ENCODE measurements at places on chromosomes 7 and 10.

- no peak for DNase-seq
These were observed 112.8 kb downstream of the CYTH3 start for GRCh38 chr7:6159524-6160031.

GRCh38 chr7:106065575-106066500 lies 46.3 kb downstream of the SYPL1 start:
- no peak for DNase-seq

DNA sequence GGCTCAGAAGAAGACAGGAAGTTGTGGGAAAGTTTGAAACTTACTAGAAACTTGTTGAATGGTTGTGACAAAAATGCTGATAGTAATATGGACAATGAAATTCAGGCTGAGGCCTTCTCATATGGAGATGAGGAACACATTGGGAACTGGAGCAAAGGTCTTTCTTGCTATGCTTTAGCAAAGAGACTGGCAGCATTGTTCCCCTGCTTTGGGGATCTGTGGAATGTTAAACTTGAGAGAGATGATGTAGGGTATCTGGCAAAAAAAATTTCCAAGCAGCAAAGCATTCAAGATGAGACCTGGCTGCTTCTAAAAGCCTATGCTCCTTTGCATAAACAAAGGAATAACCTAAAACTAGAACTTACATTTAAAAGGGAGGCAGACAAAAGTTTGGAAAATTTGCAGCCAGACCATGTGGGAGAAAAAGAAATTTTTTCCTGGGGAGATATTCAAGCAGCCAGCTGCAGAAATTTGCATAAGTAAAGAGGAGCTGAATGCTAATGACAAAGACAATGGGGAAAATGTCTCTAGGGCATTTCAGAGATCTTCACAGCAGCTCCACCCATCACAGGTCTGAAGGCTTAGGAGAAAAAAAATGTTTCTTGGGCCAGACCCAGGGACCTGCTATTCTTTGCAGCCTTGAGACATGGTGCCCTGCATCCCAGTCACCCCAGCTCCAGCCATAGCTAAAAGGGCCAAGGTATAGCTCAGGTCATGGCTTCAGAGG lies 16.5 kb upstream of the KCND2 start:
- no peak for DNase-seq

DNA sequence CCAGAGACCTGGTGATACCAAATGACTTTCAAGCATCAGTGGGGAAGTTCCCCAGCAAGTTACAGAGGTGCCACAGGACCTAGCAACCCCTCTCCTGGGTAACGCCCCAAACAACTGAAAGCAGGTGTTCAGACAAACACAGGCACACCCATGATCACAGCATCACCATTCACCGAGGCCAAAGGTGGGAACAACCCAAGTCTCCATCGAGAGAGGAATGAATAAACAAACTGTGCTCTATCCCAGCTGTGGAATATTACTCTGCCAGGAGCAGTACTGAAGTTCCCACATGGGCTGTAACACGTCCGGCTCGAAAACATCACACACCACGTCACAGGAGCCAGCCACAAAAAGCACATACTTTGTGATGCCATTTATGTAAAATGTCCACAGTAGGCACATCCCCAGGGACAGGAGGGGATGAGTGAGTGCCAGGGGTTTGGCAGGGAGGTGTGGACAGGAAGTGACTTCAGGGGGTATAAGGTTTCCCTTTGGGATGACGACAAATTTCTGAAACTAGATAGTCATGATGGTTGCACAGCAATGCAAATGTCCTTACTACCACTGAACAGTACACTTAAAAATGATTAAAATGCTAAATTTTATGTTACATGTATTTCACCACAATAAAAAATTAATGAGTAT lies 222.8 kb downstream of the TNS3 start:
- no peak for DNase-seq

DNA sequence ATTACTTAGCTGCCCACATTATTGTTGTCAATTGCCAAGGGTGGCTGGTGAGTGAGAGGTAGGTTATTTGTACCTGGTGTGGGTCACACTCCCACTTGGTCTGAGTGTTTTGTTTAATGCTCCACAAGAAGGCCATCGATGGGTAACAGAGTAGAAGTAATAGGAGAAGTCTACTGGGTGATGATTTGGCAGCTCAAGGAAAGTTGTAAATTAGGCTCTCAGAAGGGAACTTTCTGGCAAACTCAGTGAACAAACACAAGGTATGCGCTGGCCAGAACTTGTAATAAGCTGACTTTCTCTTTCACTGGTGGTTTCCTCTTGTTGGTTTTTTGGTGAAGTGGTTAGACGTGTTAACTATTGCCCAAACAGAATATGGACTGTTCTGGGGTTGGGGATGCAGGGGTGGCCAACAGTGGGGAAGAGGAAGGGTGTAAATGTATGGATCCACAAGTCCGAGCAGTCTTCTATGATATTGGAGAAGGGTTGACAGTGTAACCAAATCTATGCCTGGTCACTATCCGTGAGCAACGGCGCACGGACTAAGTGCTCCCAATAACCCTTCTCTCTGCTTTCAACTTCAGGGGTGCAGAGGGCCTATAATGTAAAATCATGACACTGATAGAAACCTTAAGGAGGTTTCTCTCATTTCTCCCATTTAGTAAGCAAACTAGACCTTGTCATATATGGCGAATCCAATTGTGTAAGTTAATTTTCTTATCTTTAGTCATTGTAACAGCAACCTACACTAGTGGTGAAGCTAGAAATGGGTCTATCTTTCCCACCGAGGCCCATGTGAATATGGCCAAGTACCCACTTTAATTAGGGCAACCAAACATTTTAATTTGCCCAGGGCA lies 212.8 kb downstream of the PTEN start:
- no peak for DNase-seq

- no peak for DNase-seq
These were observed 3.4 kb downstream of the GPR85 start for GRCh38 chr7:113083132-113083815.

- DNase-seq, result no peak
These were observed 58.0 kb downstream of the CHST3 start for GRCh38 chr10:72022228-72022627.

GRCh38 chr7:116777651-116778281 lies 84.6 kb upstream of the CAPZA2 start:
- DNase-seq, result no peak

GRCh38 chr10:51808187-51808586 lies 108.8 kb upstream of the CSTF2T start:
- DNase-seq, result no peak

DNA sequence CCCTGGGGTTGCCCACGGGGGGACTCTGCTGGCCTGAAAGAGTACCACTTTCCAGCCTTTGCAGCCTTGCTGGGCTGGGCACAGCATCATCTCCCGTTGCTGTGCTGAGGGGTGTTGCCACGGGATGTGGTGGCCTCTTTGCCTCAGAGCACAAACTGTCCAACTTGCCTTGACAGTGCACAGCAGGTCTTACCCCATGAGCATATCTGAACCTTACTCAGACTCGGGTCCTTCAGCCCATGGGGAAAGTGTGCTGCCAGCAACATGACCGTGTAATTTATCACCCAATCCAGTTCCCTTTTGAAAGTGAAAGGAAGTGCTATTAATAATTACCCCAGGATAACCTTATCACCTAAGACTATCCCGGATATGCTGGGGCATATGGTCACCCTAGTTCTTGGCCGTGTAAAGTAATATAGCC lies 46.8 kb downstream of the TBXAS1 start:
- DNase-seq, result no peak

DNA sequence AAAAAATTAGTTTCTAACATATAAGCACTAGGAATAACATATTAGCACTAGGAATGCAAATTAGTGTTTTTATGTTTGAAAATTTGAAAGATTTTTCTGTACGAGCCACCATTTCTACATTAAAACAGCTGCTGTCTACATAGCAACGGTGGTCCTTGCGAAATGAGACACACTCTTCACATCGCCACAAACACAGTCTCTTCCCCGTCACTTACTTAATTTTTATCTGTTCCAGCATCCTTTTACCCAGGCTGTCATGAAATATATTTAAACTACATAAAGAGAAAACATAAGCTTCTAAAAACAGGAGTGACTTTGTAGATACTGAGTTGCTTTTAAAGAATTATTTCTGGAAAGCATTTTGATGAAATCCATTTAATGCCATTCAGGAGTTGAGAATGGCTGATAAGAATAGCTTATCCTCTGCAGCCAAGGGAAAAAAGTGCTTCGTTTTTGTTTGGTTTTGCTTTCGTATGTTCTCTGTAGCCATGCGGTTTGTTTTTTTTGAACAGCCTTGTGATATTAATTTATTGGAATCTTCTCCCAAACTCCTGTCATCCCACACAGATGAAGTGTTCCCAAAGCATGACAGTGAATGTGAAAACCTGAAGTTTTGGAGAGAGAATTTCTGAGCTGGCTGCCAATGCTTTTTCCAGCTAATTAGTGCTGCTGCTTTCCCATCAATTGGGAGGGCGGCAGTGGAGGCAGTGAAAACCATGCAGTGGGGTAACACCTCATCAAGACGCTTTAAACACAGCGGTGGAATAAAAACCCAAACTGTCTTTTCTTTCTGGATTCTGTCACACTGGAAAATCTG lies 603.7 kb upstream of the ADARB2 start:
- DNase-seq, result no peak

- no peak for DNase-seq
These were observed 33.3 kb downstream of the LRMDA start for GRCh38 chr10:75464478-75465449.

Measured in GDM1 (cell line).